CD4-positive, alpha-beta T cell treated with Interleukin-4 for 1 hour (primary cell): ENCODE measurements at places on chromosomes 1 and 21.
A peak's percentile ranks its signal among the peaks of the same experiment; 100 is the strongest.

GRCh38 chr1:17027403-17027802, 15.7 kb upstream of the ATP13A2 start:
- DNase-seq = no peak

- DNase-seq = no peak
These were observed 37.6 kb downstream of the BTG3 start for GRCh38 chr21:17575076-17575475.

DNA sequence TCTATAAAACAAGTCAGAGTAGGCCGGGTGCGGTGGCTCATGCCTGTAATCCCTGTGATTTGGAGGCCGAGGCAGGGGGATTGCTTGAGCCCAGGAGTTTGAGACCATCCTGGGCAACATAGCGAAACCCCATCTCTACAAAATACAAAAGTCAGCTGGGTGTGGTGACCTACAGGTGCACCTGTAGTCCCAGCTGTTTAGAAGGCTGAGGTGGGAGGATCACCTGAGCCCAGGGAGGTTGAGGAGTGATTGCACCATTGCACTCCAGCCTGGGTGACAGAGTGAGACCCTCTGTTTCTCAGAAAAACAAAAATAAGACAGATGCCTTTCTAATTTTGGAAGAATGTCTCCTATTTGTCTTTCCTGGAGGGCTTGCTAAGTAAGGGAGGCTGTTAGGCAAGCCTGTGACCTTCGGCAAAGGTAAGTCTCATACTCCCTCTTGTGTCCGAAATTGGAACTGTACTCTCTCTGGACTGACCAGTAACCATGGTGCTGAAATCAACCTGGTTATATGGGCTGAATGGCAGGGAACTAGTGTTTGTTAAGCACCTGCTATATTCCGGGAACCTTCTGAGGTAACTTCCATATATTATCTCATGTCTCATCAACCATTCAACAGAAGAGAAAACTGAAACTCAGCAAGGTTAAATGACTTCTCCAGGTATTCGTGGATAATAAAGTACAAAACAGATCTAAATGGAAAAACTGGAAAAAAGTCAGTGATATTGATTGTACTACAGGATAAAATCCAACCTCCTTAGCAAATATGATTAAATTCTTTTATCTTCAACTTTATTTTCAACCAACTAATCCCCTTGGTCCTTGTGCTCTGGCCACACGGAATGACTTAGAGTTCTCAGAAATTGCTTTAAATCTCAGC, 11.8 kb upstream of the RAB3B start:
- peak; percentile 45 for DNase-seq

GRCh38 chr1:201614262-201615015, 75.5 kb downstream of the NAV1 start:
- no peak for DNase-seq
